ENCODE measurements at places on chromosomes 3 and 15. TPM values are rescaled to one million over a fixed set of nuclear protein-coding genes. Genes with fewer than 3 reads are reported as not detected.

ZNF80 gene
- total RNA-seq, result 0.27 TPM

TRPC1 gene
- 4.7 TPM for total RNA-seq

CELF6 gene
- 0.40 TPM for total RNA-seq

FRG2C gene
- total RNA-seq, result not detected

PIERCE2 gene
- 0.34 TPM for total RNA-seq

TLR9 gene
- total RNA-seq, result 0.59 TPM

MNS1 gene
- total RNA-seq, result 0.41 TPM

GUCA1C gene
- not detected for total RNA-seq

SKOR1 gene
- total RNA-seq, result 0.18 TPM

CHST2 gene
- total RNA-seq, result 6.8 TPM

Data from activated CD4-positive, alpha-beta T cell treated with anti-CD3 and anti-CD28 coated beads for 36 hours (primary cell).